ENCODE measurements at places on chromosomes 13 and 19.

DNA sequence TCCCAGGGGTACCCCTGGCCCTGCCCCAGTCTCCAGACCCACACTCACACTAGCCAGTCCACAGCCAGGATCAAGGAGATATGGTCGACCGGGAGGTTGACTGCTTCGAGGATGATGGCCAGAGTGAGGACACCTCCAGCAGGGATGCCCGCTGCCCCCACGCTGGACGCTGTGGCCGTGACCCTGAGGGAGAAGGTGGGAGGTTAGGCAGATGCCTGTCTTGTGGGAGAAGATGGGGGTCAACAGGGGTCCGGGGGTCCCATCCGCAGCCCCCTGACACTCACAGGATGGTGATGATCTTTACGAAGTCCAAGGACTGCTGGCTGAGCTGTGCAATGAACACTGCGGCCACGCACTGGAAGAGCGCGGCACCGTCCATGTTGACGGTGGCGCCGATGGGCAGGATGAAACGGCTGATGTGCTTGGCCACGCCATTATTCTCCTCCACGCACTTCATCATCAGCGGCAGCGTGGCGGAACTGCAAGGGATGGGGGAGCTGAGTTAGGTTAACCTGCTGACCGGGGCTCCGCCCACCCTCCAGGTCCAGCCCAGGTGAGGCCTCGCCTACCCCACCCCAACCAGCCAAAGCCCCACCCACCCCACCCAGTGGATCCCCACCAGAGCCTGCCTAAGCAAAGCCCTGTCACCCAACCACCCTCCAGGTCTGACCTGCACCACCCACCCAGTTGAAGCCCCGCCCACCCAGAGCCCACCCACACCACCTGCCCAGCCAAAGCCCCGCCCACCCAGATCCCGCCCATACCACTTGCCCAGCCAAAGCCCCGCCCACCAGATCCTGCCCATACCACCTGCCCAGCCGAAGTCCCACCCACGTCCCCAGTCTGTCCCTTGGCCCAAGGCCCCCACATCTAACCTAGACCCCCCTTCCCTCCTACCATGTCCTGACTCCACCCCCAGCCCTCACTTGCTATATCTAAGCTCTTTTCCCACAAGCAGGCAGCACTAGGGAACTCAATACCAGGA is 11.2 kb downstream of the SLC1A5 start:
- DNase-seq, result no peak

- DNase-seq, result no peak
These were observed 2.7 kb downstream of the GPR4 start for GRCh38 chr19:45599286-45599685.

DNA sequence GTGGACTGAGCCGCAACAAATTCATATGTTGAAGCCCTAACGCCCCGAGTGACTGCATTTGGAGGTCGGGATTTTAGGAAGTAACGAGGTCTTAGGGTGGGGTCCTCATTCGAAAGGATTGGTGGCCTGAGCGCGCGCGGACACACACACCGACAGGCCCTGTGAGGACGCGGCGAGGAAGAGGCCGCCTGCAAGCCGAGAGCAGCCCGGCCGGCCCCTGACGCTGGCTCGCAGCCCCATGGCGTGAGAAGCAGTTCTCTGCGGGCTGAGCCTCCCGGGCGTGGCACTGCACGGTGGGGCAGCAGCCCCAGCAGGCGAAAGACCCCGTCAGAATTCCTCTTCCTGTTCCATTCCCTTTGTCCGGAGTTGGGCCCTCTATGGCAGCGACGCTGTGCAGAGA is 131.2 kb downstream of the CRYL1 start:
- DNase-seq, result no peak

GRCh38 chr13:72062566-72062965 is 195.6 kb upstream of the DACH1 start:
- no peak for DNase-seq

- no peak for DNase-seq
These were observed 46.3 kb downstream of the SIPA1L3 start for GRCh38 chr19:37953171-37953917.

DNA sequence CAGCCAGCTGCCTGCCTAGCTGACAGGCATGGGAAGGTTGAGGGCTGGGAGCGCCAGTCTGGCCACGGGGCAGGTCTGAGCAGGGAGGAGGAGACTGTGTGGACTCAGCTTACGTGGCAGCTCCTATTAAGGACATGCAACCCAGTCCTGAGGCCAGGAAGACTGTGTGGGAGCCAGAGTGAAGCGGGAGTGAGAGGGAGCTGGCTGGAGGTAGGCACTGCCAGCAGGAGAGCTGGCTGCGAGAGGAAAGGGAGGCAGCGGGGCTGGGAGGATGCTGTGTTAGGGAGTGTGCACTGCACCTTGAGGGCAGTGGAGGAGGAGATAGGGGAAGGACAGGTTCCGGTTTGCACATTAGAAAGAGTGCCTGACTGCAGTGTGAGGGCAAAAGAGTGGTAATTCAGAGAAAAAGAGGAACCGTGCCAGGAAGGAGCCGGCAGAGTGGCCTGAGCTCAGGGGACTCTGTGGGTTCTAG is 99.2 kb downstream of the SLC7A1 start:
- DNase-seq, result no peak

DNA sequence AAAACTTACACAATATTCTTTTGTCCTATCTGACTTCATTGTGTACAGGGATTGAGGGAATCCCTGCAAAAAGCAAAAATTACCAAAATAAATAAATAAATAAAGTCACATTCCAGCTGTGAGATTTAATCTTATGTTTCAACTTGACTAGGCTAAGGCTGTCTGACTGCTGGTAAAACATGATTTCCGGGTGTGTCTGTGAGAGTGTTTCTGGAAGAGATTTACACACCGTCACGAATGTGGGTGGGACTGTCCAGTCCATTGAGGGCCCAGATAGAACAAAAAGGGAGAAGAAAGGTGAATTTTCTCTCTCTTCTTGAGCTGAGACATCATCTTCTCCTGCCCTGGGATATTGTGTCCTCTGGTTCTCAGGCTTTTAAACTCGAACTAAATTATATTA is 166.1 kb downstream of the LIG4 start:
- DNase-seq, result no peak

- DNase-seq, result no peak
These were observed 6.1 kb upstream of the GGACT start for GRCh38 chr13:100594731-100595130.
